ENCODE measurements at places on chromosomes 7 and 10.

DNA sequence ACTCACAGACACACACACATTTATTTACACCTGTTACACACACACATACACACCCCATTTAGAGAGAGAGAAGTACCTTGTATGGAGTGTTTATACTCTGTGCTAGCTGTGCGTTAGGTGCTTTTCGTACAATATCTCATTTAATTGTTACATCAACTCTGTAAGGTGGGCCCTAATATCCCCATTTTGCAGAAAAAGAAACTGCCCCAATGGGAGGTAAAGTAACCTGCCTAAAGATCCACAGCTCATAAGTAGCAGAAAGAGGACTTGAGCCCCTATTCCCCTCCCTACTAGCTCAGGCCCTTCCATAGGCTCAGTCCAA, 23.8 kb upstream of the RBM20 start:
- no peaks in the 10 kb centered on the region for H3K36me3 ChIP-seq
- no peak overlapping the region for H3K27ac ChIP-seq
- no peaks in the 10 kb centered on the region for H3K27me3 ChIP-seq
- no peak for DNase-seq

DNA sequence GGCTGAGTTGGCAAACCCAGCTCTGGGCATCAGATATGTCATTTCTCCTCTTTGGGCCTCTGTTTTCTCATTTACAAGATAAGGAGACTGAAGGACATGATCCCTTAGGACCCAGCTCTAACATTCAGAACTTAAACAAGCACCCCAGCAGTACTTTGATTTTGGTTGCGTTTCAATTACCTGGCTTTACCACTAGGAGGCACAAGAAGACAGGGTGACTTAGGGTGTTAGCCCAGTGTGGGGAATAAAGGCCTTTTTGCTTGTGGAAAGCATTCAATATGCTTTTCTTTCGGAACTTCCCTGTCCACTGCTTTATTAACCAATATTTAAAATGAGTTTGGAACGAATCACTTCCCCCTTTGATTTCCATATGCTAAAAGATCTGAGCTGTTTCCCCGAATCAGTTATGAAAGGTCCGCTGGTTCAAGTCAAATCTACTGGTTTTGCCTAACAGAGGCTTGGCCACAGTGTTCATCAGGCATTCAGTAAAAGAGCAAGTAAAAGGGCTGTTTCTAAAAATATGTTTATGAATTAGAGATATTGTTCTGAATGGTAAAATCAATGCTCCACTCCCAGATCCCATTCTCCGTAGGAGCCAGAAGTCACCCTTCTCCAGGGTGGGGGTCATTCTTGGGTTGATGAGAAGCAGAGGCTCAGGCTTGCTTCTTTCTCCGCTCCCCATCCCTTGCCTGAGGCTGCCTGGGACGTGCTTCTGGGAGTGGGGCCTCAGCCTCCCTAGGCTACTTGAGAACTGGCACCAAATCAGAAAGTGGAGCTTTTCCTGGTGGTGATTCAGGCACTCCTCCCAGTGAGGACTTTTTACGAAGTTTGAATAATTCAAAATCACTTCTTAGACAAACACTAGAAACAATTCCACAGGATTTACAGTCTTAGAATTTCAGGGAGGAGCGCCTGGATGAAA, 105.5 kb downstream of the MYOF start:
- H3K36me3 ChIP-seq = peaks cover 74% of the 10 kb centered on the region
- peaks cover 10% of the 10 kb centered on the region for H3K4me1 ChIP-seq
- no peaks in the 10 kb centered on the region for H3K27me3 ChIP-seq

GRCh38 chr7:95269640-95270039, 54.7 kb downstream of the PON1 start:
- no peaks in the 10 kb centered on the region for H3K4me1 ChIP-seq
- no peaks in the 10 kb centered on the region for H3K27me3 ChIP-seq
- H3K36me3 ChIP-seq = no peaks in the 10 kb centered on the region
- H3K4me3 ChIP-seq = no peak overlapping the region
- H3K27ac ChIP-seq = no peak overlapping the region

DNA sequence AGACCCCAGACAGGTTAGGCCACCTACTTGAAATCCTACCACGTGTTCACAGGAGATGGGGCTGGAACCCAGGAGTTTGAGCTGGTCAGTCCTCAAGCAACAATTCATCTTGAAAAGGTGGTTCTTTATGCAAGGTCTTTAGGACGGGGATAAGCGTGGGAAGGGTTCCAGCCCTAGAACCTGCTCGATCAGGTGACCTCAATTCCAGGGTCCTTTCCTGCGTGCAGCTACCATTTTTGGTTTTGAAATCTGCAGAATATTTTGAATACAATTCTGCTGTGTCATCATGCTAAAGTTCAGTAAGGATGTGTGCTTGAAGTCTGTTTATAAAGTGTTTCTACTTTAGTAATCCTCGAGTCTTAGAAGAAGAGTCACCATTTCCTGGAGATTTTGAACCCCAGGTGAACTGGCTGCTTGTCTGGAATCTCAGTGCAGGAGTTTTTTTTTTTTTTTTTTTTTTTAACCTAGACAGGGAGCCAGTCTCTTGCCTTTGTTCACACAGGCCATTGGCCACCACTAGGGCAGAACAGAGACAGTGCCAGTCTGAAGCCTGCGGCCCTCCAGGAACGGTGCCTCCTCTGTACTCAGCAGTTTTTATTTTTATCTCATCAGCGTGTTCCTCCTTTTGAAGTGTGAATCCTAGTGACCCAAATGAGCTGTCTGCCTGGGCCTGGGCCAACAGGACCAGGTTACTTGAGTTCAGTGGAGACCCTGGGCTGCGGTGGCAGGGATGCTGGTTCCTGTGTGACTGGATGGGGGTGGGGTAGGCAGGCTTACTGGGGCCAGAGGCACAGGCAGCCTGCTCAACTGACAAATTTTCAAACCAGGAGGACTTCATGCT, 54.6 kb downstream of the EEPD1 start:
- H3K27me3 ChIP-seq = no peaks in the 10 kb centered on the region
- peak overlapping the region; percentile 71 for H3K27ac ChIP-seq

DNA sequence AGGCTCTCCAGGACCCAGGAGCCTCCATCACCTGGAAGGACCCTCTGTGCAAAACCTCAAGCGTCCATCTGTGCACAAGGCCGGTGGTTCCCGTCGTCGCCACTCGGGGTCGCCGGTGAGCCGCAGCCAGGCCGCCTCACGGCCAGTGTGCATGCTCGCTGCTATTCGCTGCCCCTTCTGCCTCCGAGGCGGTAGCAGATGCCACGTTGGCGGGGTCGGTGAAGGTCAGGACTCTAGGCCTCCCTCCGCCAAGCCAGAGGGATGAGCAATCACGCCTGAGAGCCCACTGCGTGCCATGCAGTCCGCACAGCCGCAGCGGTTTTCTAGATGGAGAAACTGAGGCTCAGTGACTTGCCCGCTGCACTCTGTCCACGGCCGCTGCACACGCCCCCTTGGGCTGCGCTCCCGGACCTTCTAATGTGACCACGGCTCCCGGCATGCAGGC, 5.7 kb downstream of the UPK3B start:
- DNase-seq = peak; percentile 57
- no peak overlapping the region for H3K4me3 ChIP-seq
- H3K27me3 ChIP-seq = no peaks in the 10 kb centered on the region
- no peaks in the 10 kb centered on the region for H3K36me3 ChIP-seq
- H3K27ac ChIP-seq = no peak overlapping the region

DNA sequence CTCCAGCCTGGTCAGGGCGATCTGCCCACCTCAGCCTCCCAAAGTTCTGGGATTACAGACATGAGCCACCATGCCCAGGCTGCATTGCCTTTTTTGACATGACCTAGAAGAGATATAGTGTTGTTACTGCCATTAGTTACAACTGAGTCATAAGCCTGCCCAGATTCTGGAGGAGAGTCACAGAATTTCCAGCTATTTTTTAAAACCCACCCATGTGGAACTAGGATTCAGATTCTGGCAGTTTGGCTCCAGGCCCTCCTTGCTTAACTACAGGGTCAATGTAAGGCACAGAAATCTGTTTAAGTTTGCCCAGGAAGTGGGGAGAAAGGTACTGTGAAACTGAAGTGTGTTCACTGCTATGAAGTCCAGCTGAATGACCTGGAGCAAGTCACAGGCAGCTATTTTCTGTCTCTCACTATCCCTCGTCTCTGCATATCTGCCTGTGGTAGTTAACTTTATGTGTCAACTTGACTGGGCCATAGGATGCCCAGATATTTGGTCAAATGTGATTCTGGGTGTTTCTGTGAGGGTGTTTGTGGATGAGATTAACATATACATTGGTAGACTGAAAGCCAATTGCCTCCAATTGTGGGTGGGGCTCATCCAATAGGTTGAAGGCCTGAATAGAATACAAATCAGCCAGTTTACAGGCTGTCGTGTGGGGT, 8.4 kb upstream of the MARVELD1 start:
- peaks cover 6% of the 10 kb centered on the region for H3K4me1 ChIP-seq
- H3K36me3 ChIP-seq = no peaks in the 10 kb centered on the region
- no peak overlapping the region for H3K4me3 ChIP-seq
- no peak for DNase-seq
- H3K27me3 ChIP-seq = no peaks in the 10 kb centered on the region

- H3K4me3 ChIP-seq = no peak overlapping the region
- H3K27ac ChIP-seq = no peak overlapping the region
- peaks cover 40% of the 10 kb centered on the region for H3K4me1 ChIP-seq
Measured at GRCh38 chr10:99394761-99395386, 35.5 kb downstream of the GOT1 start.

DNA sequence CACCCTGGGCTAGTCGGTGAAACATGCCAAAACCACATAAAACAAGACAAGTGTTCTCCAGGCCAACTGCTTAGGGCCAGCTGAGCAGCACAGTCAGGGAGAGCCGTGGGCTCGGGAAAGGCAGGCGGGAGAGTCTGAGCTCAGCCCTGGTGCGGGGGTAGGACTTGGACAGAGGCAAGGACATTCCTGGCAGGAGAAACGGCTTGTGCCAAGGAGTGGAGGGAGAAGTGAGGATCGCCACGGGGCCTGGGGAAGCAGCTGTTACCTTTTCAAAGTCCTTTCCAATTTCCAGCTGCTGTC, 4.2 kb downstream of the ELN start:
- no peaks in the 10 kb centered on the region for H3K27me3 ChIP-seq
- DNase-seq = no peak
- peaks cover 23% of the 10 kb centered on the region for H3K36me3 ChIP-seq
- H3K4me3 ChIP-seq = no peak overlapping the region

DNA sequence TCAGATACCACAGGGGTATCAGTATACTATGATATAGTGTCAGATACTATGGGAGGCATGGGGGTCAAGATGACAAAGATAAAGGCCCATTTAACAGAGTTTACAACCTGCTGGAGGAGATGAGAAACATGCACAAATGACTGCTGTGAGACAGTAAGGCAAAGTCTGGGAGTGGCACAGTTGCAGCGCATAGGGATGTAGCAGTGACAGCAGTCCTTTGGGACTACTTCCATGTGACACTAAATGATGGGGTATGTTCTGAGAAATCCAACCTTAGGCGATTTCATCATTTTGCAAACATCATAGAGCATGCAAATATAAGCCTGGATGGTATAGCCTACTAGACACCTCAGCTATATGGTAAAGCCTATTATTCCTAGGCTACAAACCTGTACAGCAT, 56.8 kb downstream of the CDK1 start:
- no peaks in the 10 kb centered on the region for H3K4me1 ChIP-seq
- H3K27me3 ChIP-seq = no peaks in the 10 kb centered on the region
- DNase-seq = no peak
- H3K36me3 ChIP-seq = no peaks in the 10 kb centered on the region
- H3K4me3 ChIP-seq = no peak overlapping the region
- H3K27ac ChIP-seq = peak overlapping the region; percentile 5

DNA sequence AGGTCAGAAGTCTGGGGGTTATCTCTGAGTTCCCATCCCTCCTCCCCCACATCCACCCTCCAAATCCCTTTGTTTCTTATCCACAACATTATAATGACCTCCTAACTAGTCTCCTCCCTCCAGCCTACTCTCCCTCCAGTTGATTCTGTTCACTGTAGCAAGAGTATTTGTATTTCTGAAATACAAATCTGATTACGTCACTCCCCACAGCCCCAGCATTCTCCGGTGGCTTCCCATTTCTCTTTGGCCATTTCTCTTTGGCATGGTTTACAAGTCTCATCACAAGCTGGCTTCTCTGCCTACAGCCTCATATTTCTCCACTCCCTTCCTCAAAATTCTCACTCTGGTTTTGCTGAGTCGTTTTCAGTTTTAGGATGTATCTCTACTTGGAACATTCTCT, 24.6 kb upstream of the MRPS33 start:
- DNase-seq = no peak
- no peaks in the 10 kb centered on the region for H3K27me3 ChIP-seq
- H3K27ac ChIP-seq = no peak overlapping the region
- H3K36me3 ChIP-seq = no peaks in the 10 kb centered on the region

DNA sequence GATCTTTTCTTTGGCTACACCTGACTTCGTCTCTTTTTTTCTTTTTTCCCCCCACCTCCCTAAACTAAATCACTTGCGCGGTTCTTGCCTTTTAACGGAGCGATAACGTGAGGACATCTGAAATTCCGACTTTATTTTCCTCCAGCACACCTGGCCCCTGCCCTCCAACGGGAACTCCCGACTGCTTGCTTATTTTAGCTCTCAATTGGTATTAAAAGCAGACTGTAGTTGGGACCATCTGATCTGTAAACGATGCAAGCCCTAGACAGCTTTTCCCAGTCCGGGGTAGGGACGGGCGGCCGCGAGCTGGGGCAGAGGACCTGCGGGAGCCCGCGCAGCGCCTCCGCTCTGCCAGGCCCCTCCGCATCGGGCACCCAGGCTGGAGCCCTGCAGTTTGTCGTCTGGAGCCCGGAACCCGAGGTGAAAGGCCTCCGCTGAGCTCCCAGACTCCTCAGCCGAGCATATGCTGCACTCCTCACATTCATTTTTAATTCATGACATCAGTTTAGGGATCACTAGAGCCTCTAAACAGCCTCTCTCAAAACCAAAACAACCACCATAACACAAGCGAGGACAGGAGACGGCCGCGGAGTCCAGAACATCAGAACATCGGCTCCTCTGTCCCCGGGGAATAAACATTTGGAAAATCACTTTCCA, 10.0 kb upstream of the EMX2 start:
- DNase-seq = no peak
- no peak overlapping the region for H3K27ac ChIP-seq
- H3K36me3 ChIP-seq = no peaks in the 10 kb centered on the region
- no peak overlapping the region for H3K4me3 ChIP-seq

Data from heart right ventricle (tissue), 16 donors.